Stimulated activated CD4-positive, alpha-beta T cell treated with anti-CD3 and anti-CD28 coated beads, Interleukin-4, amount 100 ng/mL, for 24 hours (primary cell): ENCODE measurements at places on chromosomes 4 and X.

GRCh38 chr4:148108766-148109165 lies 333.4 kb downstream of the NR3C2 start:
- no peak for DNase-seq

DNA sequence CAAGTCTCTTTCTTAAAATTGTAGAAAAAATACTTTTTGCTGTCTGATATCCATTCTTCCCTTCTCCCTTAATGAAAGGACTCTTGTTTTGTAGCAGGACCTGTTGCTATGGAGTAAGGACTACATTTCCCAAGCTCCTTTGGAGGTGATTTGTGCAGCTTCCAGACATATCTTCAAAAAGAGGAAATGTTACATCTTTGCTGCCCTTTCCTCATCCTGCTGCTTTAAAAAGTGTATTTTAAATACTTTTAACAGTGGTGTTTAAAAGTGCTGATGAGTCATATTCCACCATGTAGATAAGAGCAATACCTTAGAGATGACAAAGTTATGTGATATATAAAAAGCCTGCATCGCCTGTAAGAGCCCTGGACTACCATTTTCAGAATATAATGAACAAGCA lies 98.7 kb downstream of the CFAP299 start:
- no peak for DNase-seq

DNA sequence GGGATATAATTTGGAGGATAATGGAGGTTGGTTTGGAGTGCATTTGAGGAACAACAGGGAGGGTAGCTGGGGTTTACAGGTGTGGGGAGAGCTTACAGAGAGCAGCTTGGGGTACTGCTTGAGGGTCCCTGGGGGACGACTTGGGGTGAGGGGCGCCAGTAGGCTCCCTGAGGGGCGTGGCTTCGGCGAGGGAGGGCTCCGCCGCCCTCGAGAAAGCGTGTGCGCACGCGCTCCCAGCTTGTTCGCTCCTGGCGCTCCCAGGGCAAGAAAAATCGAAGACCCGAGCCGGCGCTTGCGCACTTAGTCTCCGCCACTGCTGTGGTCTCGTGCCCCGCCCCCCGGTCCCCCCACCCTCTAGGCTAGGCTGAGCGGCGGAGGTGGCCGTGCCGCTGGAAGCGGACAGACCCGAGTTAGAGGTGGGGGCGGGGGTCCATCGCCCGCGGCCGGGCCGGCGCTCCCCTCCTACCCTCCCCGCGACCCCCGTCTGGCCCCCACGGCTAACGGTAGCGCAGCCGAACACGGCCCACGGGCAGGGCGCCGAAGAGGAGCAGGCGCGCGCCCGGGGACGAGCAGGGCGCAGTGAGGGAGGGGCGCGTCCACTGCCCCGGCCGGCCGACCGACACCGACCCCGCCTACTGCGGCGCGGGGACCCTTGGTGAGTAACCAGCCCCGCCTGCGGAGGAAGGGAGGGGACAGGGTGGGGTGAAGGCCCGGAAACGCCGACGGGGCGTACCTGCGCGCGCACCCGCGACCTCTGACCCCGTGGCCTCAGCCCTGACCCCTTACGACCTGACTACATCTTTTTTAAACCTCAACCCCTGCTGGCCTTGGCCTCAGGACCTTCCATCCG lies 5.4 kb upstream of the CCDC120 start:
- peak; percentile 63 for DNase-seq

- no peak for DNase-seq
Measured at GRCh38 chrX:39245024-39245423, 443.8 kb downstream of the MID1IP1 start.

DNA sequence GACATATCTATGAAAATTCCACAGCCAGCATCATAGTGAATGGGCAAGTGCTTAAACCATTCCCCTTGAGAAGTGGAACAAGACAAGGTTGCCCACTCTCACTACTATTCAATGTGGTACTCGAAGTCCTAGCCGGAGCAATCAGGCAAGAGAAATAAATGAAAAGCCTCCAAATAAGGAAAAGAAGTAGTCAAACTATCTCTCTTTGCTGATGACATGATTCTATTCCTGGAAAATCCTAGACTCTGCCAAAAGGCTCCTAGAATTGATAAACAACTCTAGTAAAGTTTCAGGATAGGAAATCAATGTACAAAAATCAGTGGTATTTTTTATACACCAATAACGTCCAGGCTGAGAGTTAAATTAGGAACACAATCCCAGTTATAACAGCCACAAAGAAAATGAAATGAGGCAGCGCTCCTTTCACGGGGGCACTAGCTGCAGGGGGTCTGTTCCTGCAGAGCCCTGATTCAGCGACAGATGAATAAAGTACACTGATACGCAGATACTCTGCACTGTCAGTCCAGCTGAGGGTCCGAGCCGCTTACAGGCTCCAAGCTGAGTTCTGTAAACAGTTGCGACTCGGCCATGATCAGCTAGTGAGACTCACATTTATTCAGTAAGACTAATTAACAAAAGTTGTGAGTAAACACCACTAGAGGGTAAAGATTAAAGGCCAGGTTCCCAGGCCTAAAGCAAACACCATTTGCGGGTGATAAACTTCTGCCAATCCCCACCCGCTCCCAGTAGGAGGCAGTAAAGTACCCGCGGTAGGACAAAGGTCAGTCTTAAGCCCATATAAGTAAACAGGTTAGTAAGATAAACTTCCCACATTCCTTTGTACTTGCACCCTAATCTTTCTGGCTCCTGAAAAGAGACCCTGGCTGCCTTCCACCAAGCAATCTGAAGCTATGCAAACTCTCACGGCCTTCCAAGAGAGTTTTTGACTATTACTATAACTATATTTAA lies 290.6 kb upstream of the GRID2 start:
- no peak for DNase-seq
